Stimulated activated CD4-positive, alpha-beta T cell treated with anti-CD3 and anti-CD28 coated beads, TNF-alpha, amount 100 ng/mL, for 24 hours (primary cell): ENCODE measurements at places on chromosomes 4 and X.

GRCh38 chr4:5395781-5396180 is 312.6 kb downstream of the EVC2 start:
- no peak for DNase-seq

DNA sequence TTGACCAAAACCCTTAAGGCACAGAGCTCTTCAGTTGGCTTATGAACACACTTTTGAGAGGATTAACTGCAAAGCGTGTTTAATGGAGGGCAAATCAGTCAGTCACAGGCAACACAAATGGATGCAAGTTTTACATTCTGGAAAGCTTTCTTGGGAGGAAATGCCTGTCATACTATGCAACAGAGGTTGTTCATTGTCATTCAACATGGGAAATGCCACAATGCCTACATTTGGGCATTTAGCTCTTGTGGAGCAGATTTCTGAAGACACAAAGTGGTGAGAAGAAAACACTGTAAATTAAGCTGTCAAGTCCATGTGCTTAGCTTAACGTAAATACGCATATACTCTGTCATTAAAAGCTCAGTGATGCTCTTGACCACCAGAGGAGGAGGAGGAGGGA is 41.1 kb downstream of the CBLL2 start:
- DNase-seq: no peak

GRCh38 chr4:55407119-55407518 is 11.4 kb downstream of the TMEM165 start:
- no peak for DNase-seq

DNA sequence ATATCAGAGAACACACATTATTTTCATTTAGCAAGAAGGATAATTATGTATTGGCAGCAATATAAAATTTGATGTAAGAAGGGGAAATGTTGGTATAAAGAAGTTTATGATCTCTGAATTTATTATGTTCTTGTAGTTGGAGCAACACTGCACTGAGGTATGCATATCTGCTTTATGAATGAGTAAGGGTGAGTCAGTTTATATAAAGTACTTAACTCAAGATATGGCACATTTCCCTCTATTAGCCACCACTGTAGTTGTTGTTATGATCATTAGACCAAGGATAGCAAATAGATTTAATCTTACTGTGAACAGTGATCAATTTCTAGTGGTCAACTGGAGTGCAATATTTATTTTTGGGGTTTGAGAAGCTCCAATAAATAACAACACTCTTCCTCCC is 66.6 kb downstream of the SNX25 start:
- DNase-seq: no peak

- no peak for DNase-seq
Observed at GRCh38 chr4:150679765-150680343, 97.9 kb downstream of the MAB21L2 start.
